ENCODE measurements at places on chromosomes 5 and 9. TPM values are rescaled to one million over a fixed set of nuclear protein-coding genes. Genes with fewer than 3 reads are reported as not detected.

LHX3 gene
- total RNA-seq = 0.08 TPM

TPPP gene
- total RNA-seq = 5.5 TPM

GDA gene
- total RNA-seq = 1.0 TPM

AGXT2 gene
- not detected for total RNA-seq

ECM2 gene
- 0.15 TPM for total RNA-seq

IL5 gene
- total RNA-seq = not detected

NR4A3 gene
- total RNA-seq = 2.9 TPM

PCDHA12 gene
- 2.9 TPM for total RNA-seq

SVEP1 gene
- total RNA-seq = 1.4 TPM

EXOC3 gene
- total RNA-seq = 26.5 TPM

INSL6 gene
- not detected for total RNA-seq

C5orf58 gene
- not detected for total RNA-seq

BAAT gene
- 0.23 TPM for total RNA-seq

RORB gene
- not detected for total RNA-seq

OR2Y1 gene
- total RNA-seq = not detected

TNFSF8 gene
- not detected for total RNA-seq

All from A549 treated with Mapracorat at 1 μM for 4 hours (cell line).